Gastrocnemius medialis (tissue), 4 donors: ENCODE measurements at places on chromosomes 13 and 19.

DNA sequence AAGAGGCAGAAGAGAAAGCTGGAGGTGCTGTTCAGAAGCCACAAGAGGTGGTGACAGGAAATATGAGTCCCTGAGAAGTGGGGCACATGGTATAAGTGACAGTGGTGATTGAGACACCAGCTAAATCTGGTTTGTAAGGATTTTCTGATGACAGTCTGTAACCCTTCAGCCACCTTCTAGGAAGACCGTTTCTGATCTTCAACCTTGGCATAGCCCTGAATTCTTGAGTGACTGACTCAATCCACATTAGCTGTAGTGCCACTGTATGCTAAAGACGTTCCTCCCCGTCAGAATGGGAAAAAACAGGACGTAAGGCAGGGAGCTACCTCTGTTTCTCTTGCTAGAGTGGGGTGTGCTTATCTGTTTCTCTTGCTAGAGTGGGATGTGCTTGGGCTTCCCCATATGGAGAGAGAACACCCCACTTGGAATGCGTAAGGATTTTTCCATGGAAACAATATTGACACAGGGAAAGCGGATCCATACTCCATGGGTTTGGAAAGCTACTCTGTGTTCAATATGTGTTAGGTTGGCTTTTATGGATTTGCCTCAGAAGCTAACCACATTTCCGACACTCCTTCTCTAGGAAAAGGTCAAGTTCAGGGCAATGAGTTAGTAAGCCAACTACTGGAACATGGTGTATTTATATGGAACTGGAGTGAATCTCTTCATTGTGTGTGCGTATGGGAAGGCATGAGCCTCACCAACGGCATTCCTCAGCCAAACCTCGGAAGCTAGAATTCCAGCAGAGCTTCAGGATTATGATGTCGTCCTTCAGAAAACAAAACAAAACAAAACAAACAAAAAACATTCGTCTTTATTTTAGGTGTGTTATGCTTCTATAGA lies 948.8 kb upstream of the SLC10A2 start:
- DNase-seq = peak; percentile 23
- no peaks in the 10 kb centered on the region for H3K27me3 ChIP-seq
- H3K27ac ChIP-seq = no peak overlapping the region
- no peaks in the 10 kb centered on the region for H3K36me3 ChIP-seq

DNA sequence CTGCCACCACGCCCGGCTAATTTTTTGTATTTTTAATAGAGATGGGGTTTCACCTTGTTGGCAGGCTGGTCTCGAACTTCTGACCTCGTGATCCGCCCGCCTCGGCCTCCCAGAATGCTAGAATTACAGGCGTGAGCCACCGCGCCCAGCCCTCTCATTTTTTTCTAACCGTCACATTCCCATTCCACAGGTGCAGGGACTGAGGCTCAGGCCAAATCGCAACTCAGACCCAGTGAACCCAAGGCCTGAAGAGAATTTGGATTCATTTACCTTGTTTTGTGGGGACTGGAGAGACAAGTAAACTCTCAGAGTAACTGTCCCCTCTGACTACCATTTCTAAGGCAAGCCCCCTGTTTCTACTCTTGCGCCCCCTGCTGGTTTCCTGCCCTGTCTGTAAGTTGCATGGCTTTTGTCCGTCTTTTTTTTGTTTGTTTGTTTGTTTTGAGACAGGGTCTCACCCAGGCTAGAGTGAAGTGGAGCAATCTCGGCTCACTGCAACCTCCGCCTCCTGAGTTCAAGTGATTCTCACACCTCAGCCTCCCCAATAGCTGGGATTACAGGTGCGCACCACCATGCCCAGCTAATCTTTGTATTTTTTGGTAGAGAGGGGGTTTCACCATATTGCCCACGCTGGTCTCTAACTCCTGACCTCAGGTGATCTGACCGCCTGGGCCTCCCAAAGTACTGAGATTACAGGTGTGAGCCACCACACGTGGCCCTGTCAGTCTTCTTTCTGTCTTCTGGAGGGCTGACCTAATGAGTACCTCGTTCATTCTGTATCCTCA lies 2.3 kb upstream of the STRN4 start:
- no peaks in the 10 kb centered on the region for H3K27me3 ChIP-seq
- peaks cover 8% of the 10 kb centered on the region for H3K36me3 ChIP-seq
- no peak overlapping the region for H3K4me3 ChIP-seq
- H3K4me1 ChIP-seq = peaks cover 21% of the 10 kb centered on the region
- DNase-seq = no peak
- peak overlapping the region; percentile 6 for H3K27ac ChIP-seq

- no peaks in the 10 kb centered on the region for H3K27me3 ChIP-seq
- no peaks in the 10 kb centered on the region for H3K4me1 ChIP-seq
- H3K4me3 ChIP-seq = no peak overlapping the region
- no peak overlapping the region for H3K27ac ChIP-seq
- no peaks in the 10 kb centered on the region for H3K36me3 ChIP-seq
- no peak for DNase-seq
Observed at GRCh38 chr13:24642219-24642618, 38.0 kb upstream of the ATP12A start.

DNA sequence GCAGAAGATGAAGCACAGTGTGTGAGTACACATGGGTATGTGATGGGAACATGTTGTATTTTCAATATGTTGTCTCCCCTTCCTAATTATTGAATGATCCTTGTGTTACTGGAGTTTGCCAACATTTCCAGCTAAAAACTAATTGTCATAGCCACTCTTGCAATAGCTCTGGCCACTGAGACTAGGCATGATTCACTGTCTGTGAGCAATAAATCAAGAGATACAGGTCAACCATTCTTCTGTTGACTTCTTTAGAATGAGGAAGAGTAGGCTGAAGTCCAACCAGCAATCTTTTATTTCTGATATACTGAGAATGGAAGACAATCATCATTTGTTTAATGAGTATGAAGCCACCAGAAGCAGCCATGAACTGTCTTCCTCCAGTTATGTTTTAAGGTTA lies 413.9 kb downstream of the SLITRK5 start:
- H3K27me3 ChIP-seq = no peaks in the 10 kb centered on the region
- no peaks in the 10 kb centered on the region for H3K36me3 ChIP-seq
- no peak for DNase-seq
- H3K4me3 ChIP-seq = no peak overlapping the region
- H3K4me1 ChIP-seq = no peaks in the 10 kb centered on the region

DNA sequence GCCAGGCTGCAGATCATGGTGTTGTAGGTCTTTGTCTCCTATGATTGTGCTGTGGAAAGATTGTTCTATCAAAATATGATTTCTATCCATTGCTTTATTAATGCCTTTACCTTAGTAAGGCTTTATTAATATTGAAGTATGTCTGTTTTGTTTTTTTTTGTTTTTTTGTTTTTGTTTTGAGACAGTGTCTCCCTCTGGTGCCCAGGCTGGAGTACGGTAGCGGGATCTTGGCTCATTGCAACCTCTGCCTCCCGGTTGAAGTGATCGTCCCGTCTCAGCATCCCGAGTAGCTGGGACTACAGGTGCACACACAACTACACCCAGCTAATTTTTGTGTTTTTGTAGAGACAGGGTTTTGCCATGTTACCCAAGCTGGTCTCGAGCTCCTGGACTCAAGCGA lies 7.7 kb downstream of the IRGC start:
- H3K4me3 ChIP-seq = no peak overlapping the region
- no peaks in the 10 kb centered on the region for H3K4me1 ChIP-seq
- no peaks in the 10 kb centered on the region for H3K36me3 ChIP-seq
- DNase-seq = no peak
- no peaks in the 10 kb centered on the region for H3K27me3 ChIP-seq
- no peak overlapping the region for H3K27ac ChIP-seq

GRCh38 chr19:45712699-45713067 lies 18.0 kb downstream of the FBXO46 start:
- H3K27ac ChIP-seq = no peak overlapping the region
- no peak overlapping the region for H3K4me3 ChIP-seq
- no peak for DNase-seq
- H3K4me1 ChIP-seq = peaks cover 7% of the 10 kb centered on the region

- H3K4me3 ChIP-seq = no peak overlapping the region
- no peaks in the 10 kb centered on the region for H3K36me3 ChIP-seq
- H3K27ac ChIP-seq = no peak overlapping the region
- no peaks in the 10 kb centered on the region for H3K4me1 ChIP-seq
Observed at GRCh38 chr19:38793177-38793576, 4.2 kb downstream of the LGALS7B start.

- peaks cover 34% of the 10 kb centered on the region for H3K4me1 ChIP-seq
- H3K4me3 ChIP-seq = no peak overlapping the region
- no peak for DNase-seq
- no peaks in the 10 kb centered on the region for H3K27me3 ChIP-seq
Observed at GRCh38 chr13:33224686-33225085, 60.9 kb downstream of the STARD13 start.

DNA sequence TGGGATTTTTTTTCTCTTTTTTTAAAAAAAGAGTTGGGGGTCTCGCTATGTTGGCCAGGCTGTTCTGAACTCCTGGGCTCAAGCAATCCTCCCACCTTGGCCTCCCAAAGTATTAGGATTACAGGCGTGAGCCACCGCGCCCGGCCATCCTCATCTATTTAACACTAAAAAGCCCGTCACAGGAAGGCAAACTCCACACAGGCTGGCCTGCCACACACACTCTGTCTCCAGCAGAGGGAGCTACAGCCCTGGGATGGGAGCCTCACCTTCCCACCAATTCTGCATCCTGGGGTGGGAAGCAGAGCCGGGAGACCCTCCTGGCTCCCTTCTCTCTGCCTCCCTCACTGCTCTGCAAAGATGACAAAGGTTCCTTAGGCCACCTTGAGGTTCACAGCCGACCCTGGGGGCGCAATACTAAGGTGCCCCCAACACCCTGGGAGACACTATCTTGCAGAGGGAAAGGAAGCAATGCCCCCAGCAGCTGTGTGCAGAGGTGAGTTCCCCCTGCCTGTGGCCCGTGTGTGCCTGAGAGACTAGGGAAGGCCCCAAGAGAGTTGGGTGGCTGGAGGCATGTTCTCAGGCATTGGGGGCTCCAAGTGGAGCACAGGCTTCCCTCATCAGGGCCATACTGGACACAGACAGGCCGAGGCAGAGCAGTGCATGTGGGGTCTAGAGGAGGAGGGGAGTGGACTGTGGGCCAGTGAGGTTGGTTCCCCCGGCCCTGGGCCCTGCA lies 27.4 kb upstream of the TIMM44 start:
- DNase-seq = peak; percentile 35
- peaks cover 18% of the 10 kb centered on the region for H3K4me1 ChIP-seq
- peaks cover 22% of the 10 kb centered on the region for H3K36me3 ChIP-seq
- H3K27ac ChIP-seq = no peak overlapping the region
- no peaks in the 10 kb centered on the region for H3K27me3 ChIP-seq
- no peak overlapping the region for H3K4me3 ChIP-seq

DNA sequence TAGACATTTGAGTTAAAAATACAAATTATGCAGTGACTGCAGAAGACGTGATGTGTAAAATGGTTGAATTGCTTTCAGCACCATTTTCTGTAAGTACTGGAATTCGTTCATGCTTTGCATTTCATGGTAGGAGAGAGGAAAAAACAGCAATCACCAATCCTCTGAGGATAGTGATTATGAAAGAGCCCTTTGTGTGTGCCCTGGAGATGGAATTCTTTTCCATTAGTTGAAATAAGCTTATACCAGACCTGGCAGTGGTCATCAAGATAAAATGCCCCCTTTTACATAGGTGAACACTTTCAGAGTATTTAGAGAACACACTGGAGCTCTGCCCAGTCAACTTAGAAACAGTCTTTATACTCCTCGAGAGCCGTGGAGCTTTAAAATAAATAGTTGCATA lies 1.7 kb downstream of the CNMD start:
- H3K36me3 ChIP-seq = no peaks in the 10 kb centered on the region
- H3K4me3 ChIP-seq = no peak overlapping the region
- no peak overlapping the region for H3K27ac ChIP-seq
- H3K4me1 ChIP-seq = no peaks in the 10 kb centered on the region
- H3K27me3 ChIP-seq = peaks cover 27% of the 10 kb centered on the region
- DNase-seq = no peak

DNA sequence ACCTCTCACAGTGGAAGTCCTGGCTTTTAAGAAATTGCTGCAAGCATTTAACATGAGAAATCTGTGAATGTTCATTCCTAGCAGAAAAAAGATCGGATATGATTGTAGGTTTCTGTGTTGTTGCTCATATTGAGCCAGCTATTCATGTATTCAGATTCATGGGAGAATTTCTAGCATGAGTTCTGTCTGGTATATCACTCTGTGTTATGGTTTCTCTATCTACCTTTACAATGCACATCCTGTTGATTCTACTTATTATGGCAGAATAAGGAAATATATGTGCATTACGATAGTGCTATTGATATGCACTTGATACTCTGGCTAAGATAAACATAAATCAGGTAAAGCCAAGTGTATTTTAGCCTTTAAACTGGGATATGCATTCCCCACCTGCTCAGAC lies 138.2 kb downstream of the KCNRG start:
- H3K4me3 ChIP-seq = no peak overlapping the region
- no peak overlapping the region for H3K27ac ChIP-seq
- peaks cover 8% of the 10 kb centered on the region for H3K4me1 ChIP-seq
- H3K36me3 ChIP-seq = no peaks in the 10 kb centered on the region
- H3K27me3 ChIP-seq = no peaks in the 10 kb centered on the region
- DNase-seq = no peak

DNA sequence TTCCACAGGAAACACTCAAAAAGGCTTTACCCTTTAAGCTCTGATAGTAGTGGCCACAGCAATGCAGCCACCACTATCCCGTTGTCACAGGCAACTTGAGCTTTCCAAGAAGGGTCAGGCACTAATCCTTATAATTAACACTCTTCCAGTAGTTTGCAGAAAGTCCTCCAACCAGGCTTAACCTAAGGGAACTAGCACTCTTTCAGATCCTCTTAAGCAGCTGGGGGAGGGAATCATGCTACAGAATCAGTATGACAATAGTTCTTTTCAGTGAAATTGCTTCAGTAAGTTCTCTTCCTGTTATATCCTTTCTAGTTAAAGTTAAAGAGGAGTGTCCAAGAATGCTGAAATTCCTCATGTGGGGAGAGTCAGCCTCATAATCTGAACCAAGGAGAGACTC lies 82.2 kb downstream of the TNFSF11 start:
- H3K27me3 ChIP-seq = peaks cover 6% of the 10 kb centered on the region
- H3K27ac ChIP-seq = no peak overlapping the region
- no peaks in the 10 kb centered on the region for H3K36me3 ChIP-seq

DNA sequence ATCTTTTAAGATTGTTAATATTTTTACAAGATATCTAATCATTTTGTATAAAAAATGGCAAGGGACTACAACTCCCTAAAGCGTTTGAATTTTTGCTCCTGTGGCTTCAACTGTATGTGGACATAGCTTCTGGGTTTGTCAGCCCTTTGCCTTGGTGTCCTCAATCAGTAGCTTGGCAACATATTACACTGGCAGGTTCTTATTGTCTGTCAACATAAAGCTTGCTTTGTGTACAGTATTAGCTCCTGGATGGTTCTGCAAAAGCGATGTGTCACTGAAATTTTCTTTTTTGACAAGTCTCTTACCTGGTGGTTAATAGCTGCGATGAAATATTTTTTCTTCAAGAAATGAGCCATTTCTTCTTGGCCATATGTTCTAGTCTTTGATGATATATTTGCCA lies 190.0 kb downstream of the HS6ST3 start:
- no peak overlapping the region for H3K27ac ChIP-seq
- no peak for DNase-seq
- no peaks in the 10 kb centered on the region for H3K27me3 ChIP-seq

DNA sequence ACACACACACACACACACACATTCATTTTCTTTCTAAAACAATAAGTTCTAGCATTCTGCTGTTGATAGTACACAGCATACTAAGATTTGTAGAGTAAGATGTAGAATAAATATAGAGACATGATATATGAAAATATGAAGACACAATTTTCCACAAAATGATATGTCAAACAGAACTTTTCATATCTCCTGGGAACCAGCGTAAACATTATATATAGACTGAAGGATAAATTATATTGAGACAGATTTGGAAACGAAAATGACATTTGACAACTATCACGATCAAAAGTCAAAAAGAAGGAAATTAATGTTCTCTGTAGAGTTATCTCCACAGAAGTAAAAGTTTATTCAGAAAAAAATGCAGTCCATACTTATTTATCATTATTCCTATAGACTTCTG lies 1605.7 kb upstream of the SLC10A2 start:
- no peaks in the 10 kb centered on the region for H3K27me3 ChIP-seq
- no peaks in the 10 kb centered on the region for H3K36me3 ChIP-seq
- H3K4me3 ChIP-seq = no peak overlapping the region
- no peak overlapping the region for H3K27ac ChIP-seq
